Activated B cell treated with CpG ODN at 0.5 μM for 24 hours (primary cell): ENCODE measurements at places on chromosomes 12 and 14.

- DNase-seq = no peak
Measured at GRCh38 chr14:94888121-94888520, 118.2 kb upstream of the GSC start.

GRCh38 chr14:47500369-47500768 is 175.0 kb downstream of the MDGA2 start:
- DNase-seq = no peak

DNA sequence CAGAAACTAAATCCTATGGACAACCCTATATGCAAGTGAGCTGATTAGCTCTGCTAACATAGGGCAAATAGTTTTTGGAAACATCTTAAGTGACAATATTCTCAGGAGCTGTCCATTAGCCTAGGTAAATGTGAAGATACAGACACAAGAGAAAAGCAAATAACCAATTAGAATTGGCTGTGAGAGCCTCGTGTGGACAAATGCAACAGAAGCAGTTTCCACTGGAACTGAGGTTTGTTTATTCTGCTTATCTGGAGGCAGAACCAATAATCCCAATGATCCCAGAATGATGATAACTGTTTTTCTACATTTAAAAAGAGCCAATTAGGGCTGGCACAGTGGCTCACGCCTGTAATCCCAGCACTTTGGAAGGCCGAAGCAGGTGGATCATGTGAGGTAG is 43.2 kb upstream of the YAF2 start:
- DNase-seq = no peak

GRCh38 chr12:109432431-109432830 is 44.7 kb downstream of the KCTD10 start:
- DNase-seq = no peak

GRCh38 chr12:26830363-26830762 is 2.6 kb downstream of the ITPR2 start:
- DNase-seq = no peak

- no peak for DNase-seq
Measured at GRCh38 chr12:61610143-61610542, 650.1 kb upstream of the USP15 start.

- DNase-seq = no peak
Measured at GRCh38 chr12:3045494-3045893, 31.7 kb upstream of the TSPAN9 start.

- no peak for DNase-seq
Measured at GRCh38 chr12:25957793-25958427, 572 bp upstream of the RASSF8 start.

DNA sequence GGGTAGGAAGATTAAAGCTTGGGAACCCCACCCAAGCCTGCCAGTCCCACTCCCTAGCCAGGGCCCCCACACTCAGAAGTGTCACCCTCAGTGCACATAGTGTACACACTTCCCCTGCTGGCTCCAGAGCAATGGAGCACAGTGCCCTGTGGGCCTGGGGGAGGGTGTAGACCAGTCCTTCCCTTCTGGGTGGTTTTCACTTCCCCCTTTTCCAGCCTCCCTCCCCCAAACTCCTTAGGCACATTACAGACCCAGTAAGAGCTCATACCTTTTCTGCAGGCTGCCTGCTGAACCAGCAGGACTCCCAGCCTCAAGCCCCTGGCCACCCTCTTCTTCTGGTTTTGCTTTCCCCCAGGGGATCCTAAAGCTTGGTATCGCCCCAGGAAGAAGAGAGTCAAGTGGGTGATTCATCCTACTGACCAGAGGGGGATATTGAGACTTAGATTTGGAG is at the start of gene ZNF385A:
Gene ZNF385A, minus strand, starts transcription at position 143 of the 451 bp plus-strand sequence. CDS start 219 bp downstream, outside the sequence.
- peak; percentile 40 for DNase-seq

GRCh38 chr12:93753838-93754429 is 76.8 kb downstream of the CRADD start:
- DNase-seq = no peak

- DNase-seq = no peak
Measured at GRCh38 chr14:38127356-38127755, 80.3 kb upstream of the SSTR1 start.

DNA sequence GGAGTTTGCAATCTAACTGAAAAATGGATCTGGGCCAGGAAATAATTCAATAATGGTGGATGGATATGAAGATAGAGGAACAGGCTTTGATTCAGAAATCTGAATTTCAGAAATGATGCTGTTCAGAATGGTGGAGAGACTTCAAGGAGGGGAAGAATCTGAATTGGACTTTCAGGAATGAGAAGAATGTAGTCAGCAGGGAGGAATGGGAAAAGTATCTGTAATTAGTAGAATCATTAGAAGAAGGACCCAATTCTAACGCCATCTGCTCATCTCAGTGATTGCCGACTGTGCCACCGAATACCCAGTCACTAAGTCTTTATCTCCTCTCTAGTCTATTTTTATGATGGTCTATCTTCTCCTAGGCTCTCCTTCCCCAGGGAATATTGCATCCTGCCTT is 363.2 kb downstream of the GALC start:
- no peak for DNase-seq

GRCh38 chr12:56645201-56645716 is 525 bp downstream of the ATP5F1B start:
- DNase-seq = no peak

GRCh38 chr12:126608607-126609175 is 1543.5 kb downstream of the AACS start:
- DNase-seq = no peak

DNA sequence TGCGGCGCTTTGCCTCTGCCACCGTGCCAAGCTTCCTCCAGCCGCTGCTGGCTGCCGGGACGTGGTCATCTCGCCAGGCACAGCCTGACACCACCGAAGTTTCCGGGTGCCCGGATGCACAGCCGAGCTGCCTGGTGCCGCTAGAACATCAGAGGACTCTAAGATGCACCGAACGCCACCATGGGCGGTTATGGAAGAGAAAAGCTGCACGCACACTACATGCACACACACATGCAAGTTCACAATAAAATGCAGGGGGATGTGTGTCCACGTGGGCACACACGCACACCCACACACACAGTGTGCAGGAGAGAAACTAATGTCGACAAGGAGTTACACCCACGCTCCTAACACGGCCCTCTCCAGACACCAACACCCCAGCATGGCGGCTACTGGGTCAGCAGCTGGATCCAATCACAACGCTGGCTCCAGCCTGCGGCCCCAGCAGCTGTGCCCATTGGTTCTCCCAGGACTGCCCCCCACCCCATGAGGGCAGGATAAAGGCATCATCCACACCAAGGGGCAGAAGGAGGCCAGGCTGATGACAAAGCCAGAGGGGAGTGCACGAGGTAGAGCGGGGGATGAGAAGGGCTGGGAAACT is 82.7 kb downstream of the BCL11B start:
- DNase-seq = no peak

DNA sequence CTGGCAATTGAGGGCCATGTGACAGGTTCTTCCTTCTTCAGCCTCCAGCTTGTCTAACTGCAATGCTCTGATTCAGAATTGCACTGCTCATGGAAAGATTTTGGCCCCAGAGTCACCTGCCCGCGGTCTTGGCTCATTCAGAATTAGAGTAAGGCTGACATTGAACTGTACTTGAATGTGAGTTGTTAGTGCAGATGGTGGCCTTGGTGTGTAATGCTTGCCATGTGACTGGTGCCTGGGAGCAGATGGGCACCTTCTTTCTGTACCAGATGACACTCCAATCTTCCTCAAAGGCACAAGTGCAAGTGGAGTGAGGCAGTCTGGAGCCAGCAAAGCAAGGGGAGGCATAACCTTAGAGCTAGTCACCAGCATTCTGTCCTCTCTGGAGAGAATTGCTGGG is 36.5 kb upstream of the ANO4 start:
- no peak for DNase-seq
